Stimulated activated CD8-positive, alpha-beta memory T cell treated with anti-CD3 and anti-CD28 coated beads, Interleukin-15, amount 100 ng/mL, for 1 hour (primary cell): ENCODE measurements at places on chromosomes 2 and 18.

GRCh38 chr2:44844651-44845270, 96.7 kb upstream of the SIX3 start:
- DNase-seq, result no peak

- DNase-seq, result no peak
Measured at GRCh38 chr2:9264301-9264700, 57.7 kb downstream of the ASAP2 start.

GRCh38 chr2:66434679-66435548, at the start of gene MEIS1:
TSS of gene MEIS1 (plus strand) at chr2:66435125. CDS start at chr2:66435857, 732 bp downstream.
- DNase-seq, result no peak

DNA sequence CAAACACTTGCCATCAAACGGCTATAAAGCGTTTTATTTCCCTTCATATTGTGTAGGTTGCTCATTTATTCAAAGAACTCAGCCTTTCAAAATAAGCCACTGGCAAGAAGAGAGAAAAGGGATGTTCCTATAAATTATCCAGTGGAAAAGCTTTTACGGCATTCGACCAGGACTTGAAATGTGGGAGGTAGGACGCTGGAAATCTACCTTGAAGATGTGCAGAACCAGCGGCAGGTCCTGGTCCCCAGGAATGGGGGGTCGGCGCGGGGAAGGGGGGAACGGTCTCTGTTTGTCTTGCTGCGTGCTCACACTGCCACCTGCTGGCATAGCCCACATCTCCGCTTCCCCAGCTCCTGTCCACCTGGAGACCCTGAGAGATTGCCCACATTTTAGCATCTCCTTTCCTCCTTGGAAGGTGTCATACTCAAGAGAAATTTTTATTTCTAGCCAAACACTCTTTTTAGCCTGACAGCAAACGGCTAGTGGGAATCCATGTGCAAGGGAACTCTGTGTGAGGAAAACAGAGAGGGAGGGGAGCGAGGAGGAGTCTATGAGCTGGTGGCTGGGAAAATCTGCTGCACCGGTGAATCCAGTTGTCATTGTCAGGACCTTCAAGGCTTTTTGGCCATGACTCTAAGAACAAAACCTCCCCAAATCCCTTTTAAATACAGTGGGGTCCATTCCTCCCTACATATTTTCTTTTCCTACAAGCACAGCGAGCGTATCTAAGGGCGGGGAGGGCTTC, 349.0 kb upstream of the PKDCC start:
- DNase-seq, result no peak

DNA sequence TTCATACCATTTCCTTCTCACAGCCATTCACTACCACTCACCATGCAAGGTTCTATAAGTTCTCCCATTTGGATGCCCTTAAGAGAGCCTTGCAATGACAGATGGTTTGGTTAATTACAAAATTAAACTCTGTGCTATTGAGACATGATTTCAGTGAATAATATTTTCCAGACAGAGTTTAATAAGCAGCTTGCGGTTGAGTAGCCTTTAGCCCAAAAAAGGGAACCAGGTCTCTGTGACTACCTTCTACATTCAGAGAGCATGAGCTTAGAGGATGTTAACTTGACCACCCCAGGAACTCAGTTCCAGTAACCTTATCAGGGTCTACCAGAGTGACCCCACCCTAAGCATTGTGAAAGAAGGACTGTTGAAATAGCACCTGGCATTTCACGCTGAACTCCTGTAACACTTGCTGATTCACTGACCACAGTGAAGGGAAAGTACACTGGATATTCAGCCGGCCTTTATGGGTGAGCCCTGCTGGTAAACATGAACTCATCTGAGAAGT, 1173.1 kb upstream of the ZEB2 start:
- no peak for DNase-seq

- no peak for DNase-seq
Measured at GRCh38 chr18:42548493-42548892, 567.0 kb downstream of the RIT2 start.

DNA sequence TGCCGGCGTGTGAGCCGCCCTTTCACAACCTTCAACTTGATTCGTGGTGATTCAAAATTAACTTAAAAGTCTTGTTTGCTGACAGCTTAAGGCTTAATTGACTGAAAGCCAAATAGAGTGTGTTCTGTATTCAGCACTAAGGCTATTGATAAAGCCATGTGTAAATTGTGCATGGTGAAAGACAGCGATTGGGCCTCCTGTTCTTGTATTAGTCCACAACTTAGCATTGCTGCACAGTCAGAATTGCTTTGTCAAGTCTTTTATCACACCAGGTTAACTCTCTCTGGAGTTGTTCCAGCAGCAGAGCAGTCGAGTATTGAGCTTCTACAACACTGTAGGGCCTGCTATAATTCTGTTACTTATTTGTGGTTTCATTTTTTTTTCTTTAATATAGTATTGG, 210.1 kb downstream of the WDR7 start:
- DNase-seq, result no peak

DNA sequence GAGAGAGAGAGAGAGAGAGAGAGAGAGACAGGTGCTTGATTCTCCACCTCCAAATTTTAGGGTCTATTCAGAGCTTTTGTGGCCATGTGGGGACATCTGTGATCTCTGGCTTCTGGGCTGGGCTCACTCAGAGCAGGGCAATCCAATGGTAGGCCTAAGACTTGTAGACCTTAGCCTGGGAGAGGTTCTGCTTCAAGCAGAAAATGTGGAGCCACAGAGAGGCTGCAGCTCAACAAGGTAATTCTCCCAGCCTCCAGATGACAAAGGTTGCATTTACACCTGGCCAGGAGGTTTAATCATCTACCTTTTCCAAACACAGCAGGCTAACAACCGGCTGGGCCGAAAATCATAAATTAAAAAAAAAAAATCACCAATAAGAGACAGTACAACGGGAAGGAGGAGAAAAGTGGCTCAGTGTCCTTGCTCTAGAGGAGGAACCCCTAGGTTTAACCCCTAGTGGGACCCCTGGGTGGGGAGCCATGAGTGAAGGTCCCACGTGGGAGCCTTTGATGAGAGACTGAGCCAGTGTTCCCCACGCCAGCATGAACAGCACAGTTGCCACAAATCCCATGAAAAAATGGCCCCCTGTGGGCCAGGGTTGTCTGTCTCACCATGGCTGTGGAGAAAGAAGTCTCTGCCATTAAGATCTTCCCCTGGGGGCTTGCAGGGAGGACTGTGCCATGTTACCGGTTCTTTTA, 124.0 kb upstream of the GATA6 start:
- DNase-seq, result no peak

DNA sequence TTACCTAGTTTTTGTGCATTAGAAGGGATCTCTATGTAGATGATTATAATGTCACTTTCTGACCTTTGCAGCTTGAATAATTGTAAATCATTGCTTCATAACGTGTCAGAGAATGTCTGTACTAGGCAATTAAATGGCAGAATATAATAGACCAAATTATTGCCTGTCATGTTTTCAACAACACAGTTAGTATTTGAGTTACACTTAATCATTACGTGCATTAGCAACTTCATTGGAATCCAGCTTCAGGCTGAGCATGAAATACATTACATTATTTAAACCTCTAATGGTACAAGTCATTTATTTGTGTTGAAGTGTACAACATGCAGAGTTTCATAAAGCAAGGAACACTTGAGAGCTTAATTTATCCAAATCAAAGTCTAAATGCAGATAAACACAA, 48.0 kb downstream of the ZNF407 start:
- DNase-seq, result no peak

GRCh38 chr2:218006741-218007140, 3.9 kb upstream of the TNS1 start:
- no peak for DNase-seq

- DNase-seq, result no peak
Measured at GRCh38 chr2:212811921-212812320, 273.3 kb upstream of the ERBB4 start.

DNA sequence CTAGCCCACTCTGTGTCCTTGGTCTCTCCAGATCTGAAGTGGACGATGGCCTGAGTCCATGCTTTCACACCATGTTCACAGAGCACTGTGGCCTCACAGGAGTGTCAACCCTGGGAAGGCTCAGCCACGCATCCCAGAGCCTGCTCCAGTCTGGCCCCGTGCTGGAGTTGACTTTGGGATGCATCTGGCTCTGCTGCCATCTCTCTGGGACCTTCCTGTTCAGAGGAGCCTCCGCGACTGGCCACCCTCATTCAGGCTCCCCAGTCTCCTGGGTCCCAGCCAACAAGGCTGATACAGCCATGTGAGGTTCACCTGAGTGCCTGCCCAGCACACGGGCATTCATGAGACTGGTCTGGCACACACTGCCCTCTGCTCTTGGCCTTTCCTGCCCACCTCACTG, 199.7 kb upstream of the RAB6C start:
- DNase-seq, result no peak

DNA sequence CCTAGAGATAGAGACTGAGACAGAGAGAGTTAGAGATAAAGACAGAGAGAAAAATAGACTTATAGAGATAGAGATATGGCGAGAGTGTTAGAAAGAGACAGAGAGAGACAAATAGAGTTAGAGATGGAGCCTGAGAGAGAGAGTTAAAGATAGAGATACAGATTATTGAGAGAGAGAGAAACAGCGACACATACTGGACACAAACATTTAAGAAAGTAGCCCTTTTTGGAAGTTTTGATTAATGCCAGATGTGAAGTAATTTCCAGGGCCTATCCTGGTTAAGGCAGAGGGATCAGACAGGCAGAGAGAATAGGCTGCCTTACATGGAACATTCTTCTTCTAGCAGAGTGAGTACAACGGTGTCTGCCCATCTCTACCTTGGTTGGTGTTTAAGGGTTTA, 311.6 kb upstream of the CDH7 start:
- no peak for DNase-seq

- DNase-seq, result no peak
Measured at GRCh38 chr2:63092857-63093256, 42.2 kb downstream of the OTX1 start.

DNA sequence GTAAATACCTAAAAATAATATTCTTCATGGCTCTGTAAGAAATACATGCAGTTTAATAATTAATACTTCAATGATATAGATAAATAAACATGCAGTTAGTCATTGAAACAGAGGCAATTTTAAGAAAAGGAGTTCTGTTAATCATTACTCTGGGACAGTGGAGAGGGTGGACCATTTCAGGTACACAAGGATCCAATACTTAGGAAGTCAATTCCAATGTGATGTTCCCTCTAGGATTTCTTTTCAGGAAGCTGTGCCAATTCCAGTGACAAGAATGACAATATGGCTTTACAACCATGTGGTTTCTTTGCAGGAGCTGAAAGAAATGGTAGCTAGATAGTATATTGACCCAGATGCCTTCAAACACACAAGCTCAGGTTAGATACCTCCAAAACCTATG, 175.8 kb upstream of the NETO1 start:
- no peak for DNase-seq

DNA sequence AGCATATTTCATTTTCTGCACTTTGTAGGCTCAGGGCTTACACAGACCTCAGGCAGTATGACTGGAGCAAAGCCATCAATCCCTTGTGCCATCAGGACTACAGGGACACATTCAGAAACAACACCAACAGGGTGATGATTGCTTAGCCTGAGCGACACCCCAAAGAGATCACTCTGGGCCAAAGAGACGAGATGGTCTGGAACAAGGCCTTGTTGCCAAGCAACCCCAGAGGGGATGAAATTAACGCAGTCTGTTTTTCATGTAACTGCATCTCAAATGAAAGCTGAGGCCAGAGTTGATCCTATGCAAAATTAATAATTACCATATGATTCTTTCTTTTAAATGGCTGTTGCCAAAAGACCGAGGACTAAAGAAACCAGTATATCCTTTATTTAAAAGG, 20.2 kb upstream of the B3GNT2 start:
- DNase-seq, result no peak

DNA sequence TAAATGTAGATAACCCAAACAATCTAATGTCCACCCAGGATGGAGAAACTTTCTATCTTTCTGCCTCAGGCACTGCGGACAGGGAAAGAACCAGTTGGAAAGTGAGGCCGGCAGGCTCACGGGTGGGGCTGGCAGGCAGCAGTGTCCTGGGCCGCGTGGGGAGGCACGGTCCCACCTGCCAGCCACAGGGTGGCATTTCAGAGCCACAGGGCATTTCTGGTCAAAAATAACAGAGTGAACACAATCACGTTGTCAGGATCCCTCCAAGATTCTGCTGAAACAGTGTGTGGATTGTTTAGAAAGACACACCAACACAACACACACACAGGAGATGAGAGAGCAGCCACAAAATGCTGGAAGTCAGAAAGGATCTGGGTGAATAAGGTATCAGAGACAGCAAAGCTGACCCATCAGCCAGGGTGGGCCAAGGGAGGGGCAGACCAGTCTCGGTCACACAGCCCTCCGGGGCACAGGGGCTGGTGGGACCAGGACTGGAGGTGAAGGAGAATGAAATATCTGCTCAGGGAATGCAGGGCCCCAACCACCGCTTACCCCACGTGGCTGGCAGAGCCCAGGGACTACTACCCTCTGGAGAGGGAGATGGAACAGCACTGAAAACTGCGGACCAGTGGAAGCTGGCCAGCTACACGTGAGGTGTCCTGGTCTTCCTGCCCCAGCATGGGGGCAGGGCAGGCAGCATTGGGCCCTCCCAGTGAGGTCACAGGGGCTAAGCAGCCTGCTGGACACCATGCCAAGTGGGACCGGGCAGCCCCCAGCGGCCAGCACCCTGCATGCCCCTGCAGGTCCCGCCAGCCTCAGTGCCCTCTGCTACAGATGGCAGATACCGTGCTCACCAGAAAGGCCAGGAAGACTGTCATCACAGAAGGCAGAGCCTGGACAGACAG, 173.9 kb downstream of the HDAC4 start:
- DNase-seq, result no peak

GRCh38 chr18:36633961-36634412, 194.8 kb downstream of the TPGS2 start:
- DNase-seq, result no peak

DNA sequence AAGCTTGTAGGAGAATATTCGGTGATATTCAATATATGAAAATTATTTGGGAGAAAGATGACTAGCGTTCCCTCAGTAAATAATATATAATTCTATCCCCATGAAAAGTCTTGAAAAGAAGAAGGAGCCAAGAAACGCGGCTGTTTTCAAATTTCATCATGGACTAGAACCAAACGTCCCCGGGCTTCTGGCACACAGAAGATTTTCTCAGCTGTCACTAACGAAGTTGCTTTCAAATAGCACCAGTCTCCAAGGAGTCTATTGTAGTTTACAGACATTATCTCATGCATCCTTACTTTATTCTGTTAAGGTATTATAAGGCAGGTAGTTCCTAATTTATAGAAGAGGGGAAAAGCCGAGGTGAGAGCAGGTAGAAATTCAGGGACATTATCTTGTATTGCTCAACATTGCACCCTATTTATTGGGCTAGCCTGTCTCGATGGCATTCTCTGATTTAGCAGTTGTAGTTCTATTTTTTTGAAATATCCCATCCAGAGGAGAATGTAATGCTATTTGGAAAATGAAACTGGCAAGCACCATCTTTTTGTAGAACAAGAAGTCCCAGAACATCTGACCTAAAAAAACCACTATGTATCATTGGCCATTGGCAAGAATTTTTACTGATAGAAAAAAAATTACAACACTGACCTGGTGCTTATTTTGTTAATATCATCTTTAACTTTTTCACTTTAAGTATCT, 198.1 kb upstream of the RASGRP3 start:
- DNase-seq, result no peak

GRCh38 chr2:175981551-175981950, 20.5 kb downstream of the LNPK start:
- no peak for DNase-seq

- no peak for DNase-seq
Measured at GRCh38 chr2:49288902-49289700, 134.8 kb upstream of the FSHR start.
